Right ventricle myocardium superior (tissue), 1 donor: ENCODE measurements at places on chromosomes 6 and 20. TPM values are rescaled to one million over a fixed set of nuclear protein-coding genes. Genes with fewer than 3 reads are reported as not detected.

GRCh38 chr6:134614606-134615485 is 296.9 kb upstream of the SGK1 start:
- no peak for DNase-seq

- DNase-seq = no peak
Observed at GRCh38 chr6:108760126-108761050, 87.8 kb upstream of the ARMC2 start.

DNA sequence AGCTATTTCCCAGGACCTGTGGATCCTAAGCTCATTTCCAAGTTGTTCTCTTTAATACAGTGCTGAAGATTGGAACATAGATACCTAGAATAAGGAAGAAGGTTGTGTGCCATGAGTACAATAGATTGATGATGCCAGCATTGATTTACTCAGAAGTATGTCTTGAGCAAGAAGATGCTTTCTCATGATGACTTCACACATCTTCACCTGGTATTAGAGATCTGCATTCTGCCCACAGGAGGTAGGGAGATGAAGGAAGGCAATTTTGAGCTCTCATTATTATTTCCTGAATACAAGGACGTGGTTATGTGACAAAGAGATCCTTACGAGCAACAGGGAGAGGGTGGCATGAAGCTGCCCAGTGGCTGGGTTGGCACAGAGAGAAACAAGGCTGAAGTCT is 20.0 kb upstream of the ZNF165 start:
- DNase-seq = no peak

DNA sequence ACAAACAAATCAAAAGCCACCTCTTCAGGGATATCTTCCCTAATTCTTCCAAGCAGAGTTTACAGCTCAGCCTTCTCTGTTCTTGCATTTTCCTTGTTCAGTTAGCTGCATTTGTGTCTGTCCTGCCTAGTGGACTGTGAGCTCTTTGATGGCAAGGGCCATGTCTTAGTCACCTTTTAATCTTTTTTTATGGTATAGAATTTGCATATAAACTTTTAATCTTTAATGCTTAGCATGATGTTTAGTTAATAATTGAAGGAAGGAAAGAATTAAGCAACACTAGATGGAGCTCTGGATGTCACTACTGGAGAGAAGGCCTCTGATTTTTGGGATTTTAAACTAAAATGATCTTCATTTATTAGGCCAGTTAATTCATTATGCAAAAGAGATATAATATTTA is 12.1 kb downstream of the PPP2R5D start:
- no peak for DNase-seq

DNA sequence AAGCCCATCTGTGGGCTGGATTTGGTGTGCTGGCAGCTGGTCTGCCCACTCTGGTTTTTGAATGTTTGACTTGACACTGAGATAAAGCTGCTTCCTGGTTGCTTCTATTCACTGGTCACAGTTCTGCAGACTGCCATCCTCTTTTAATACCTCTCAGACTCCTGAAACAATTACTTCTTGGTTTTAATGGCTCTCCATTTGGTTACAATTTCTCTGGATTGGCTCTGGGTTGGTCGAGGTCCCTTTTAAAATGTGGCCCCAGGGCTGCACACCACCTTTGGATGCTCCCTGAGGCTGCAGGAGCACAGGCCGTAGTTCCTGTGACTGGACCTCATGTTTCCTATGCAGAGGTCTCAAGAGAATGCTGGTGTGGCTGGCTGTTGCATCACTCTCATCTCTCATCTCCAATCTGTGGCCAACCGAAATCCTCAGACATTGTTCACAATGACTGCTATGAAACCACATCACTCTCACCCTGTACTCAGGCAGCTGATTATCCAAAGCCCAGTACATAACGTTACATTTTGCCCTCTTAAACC is 98.5 kb downstream of the INSM1 start:
- DNase-seq = no peak

DNA sequence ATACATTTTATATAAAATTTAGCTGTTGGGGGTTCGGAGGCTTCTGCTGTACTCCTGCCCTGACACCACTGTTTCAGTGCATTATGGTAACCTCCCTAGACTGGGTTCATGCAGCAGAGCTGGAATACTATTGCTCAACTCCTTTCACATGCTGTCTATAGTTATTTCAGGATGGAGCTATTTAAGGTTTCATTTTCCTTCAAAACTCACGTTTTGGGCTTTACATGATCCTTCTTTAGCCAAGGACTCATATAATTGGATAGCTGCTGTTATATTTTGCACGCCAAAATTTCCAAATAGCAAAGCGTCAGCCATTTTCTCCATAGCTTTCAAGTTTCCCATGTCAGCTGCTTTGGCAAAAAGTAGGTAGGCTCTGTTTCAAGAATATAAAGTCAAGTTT is 76.8 kb downstream of the SEL1L2 start:
- DNase-seq = no peak

Gene TREM1
- total RNA-seq = 0.67 TPM

Gene IMPG1
- total RNA-seq = not detected

Gene ENPP3
- total RNA-seq = 0.11 TPM

Gene NTSR1
- total RNA-seq = not detected

Gene AKAP12
- 13.9 TPM for total RNA-seq

Gene TCFL5
- 6.1 TPM for total RNA-seq
